Globus pallidus (tissue), 1 donor: ENCODE measurements at places on chromosomes 6 and 20.

GRCh38 chr6:151059612-151060095, 180.1 kb upstream of the AKAP12 start:
- no peak for DNase-seq

GRCh38 chr20:19626896-19627295, 131.2 kb upstream of the RIN2 start:
- DNase-seq, result no peak

GRCh38 chr6:53758496-53758895, 36.3 kb upstream of the LRRC1 start:
- no peak for DNase-seq

GRCh38 chr6:73694711-73695411, 1.1 kb upstream of the CD109 start:
- peak; percentile 51 for DNase-seq

GRCh38 chr20:53331151-53331973, 262.3 kb downstream of the ZNF217 start:
- no peak for DNase-seq

GRCh38 chr20:62219101-62219991, 732 bp downstream of the HRH3 start:
- DNase-seq, result no peak

GRCh38 chr20:58003525-58003924, 224.9 kb downstream of the ANKRD60 start:
- DNase-seq, result no peak

GRCh38 chr6:78810146-78810545, 57.2 kb upstream of the IRAK1BP1 start:
- DNase-seq, result no peak

DNA sequence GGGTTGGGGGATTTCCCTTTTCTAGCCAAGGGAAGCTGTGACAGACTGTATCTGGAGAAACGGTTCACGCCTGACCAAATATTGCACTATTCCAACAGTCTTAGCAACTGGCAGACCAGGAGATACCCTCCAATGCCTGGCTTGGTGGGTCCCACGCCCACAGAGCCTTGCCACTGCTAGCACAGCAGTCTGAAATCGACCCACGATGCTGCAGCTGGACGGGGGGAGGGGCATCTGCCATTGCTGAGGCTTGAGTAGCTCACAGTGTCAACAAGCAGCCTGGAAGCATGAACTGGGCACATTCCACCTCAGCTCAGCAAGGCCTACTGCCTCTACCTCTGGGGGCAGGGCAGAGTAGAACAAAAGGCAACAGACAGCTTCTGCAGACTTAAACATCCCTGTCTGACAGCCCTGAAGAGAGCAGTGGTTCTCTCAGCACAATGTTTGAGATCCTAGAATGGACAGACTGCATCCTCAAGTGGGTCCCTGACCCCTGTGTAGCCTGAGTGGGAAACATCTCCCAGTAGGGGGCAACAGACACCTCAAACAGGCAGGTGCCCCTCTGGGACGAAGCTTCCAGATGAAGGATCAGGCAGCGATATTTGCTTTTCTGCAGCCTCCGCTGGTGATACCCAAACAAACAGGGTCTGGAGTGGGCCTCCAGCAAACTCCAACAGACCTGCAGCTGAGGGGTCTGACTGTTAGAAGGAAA, 89.9 kb upstream of the ECI2 start:
- DNase-seq, result no peak

- DNase-seq, result no peak
These were observed 655.3 kb downstream of the PHF3 start for GRCh38 chr6:64290867-64291266.

GRCh38 chr6:1987640-1988039, 257.8 kb downstream of the GMDS start:
- no peak for DNase-seq

DNA sequence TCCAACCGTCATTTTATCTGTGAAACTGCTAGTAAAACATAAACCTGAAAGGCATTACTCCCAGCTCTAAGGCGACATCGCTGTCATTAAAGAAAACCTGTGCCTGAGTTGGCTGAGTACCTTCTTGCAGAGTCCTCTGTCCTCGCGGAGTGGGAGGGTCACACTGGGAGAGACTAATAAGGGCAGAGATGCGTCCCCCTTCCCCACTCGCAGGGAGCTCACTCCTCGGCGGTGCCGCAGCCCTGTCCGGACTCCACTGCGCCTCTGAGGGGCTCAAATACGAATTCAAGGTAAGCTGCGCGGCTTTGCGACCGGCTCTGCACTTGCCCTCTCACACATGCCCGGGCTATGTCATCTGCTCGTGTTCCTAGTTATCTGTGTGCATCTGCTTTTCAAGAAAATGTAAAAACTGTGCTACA, at the start of gene COL19A1:
Gene COL19A1, plus strand, starts transcription at position 206 of the 419 bp plus-strand sequence. CDS start 13,012 bp downstream, outside the sequence.
- DNase-seq, result no peak

DNA sequence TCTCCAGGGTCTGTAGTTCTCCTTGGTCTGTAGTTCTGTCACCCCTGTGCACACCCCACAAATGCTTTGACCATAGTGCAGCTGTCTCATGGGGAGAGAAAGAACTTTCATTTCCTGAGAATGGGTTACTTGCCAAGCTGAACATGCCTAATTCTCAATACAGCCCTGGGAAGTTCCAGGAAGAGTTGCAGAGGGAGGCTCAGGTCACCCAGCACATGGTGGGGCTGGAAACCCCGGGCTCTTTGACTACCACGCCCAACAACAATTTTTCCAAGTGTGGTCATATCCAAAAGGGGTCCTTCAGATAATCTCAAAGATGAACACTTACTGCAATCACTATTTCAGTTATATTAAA, 2.2 kb upstream of the PTPRA start:
- DNase-seq, result no peak

DNA sequence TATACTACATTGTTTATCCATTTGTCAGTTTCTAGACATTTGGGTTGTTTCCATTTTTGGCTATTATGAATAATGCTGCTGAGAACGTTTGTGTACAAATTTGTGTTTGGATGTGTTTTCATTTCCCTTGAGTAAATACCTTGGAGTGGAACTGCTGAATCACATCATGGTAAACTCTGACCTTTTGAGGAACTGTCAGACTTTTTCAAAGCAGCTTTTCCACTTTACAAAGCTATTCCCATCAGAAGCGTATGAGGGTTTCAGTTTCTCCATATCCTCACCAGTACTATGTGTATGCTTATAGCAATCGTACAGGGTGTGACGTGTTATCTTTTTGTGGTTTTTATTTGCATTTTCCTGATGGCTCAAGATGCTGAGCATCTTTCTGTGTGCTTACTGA, 103.7 kb downstream of the MYO6 start:
- DNase-seq, result no peak

DNA sequence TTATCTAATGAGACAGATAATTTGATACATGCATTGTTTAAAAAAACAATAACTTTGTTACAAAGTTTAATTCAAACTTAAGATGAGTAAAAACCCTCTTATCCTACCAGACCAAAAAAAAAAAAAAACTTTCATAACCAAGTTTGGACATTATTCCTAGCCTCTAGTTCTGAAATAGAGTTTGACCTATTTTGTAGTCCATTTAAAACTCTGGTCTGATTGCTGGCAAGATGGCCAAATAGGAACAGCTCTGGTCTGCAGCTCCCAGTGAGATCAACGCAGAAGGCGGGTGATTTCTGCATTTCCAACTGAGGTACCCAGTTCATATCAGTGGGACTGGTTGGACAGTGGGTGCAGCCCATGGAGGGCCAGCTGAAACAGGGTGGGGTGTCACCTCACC, 125.9 kb downstream of the FRK start:
- DNase-seq, result no peak

- DNase-seq, result peak; percentile 79
These were observed 78.4 kb upstream of the TBC1D7 start for GRCh38 chr6:13406781-13407180.

GRCh38 chr6:33828452-33828763, 24.6 kb upstream of the MLN start:
- no peak for DNase-seq

DNA sequence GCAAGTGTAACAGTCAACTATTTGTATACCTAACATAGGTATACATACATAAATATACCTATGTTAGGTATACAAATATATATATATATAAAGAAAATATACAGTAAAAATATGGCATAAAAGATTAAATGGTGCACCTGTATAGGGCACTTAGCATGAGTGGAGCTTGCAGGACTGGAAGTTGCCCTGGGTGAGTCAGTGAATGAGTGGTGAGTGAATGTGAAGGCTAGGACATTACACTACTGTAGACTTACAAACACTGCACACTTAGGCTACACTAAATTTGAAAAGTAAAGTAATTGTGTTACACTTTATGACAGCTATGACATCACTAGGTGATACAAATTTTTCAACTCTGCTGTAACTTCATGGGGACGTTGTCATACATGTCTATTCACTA, 65.6 kb downstream of the CDC5L start:
- no peak for DNase-seq

- peak; percentile 41 for DNase-seq
These were observed 354.1 kb upstream of the MAP3K7 start for GRCh38 chr6:90940812-90941481.

- DNase-seq, result peak; percentile 17
These were observed 196.2 kb downstream of the PAX1 start for GRCh38 chr20:21901470-21902275.

GRCh38 chr6:163862701-163863100, 448.2 kb downstream of the QKI start:
- no peak for DNase-seq

DNA sequence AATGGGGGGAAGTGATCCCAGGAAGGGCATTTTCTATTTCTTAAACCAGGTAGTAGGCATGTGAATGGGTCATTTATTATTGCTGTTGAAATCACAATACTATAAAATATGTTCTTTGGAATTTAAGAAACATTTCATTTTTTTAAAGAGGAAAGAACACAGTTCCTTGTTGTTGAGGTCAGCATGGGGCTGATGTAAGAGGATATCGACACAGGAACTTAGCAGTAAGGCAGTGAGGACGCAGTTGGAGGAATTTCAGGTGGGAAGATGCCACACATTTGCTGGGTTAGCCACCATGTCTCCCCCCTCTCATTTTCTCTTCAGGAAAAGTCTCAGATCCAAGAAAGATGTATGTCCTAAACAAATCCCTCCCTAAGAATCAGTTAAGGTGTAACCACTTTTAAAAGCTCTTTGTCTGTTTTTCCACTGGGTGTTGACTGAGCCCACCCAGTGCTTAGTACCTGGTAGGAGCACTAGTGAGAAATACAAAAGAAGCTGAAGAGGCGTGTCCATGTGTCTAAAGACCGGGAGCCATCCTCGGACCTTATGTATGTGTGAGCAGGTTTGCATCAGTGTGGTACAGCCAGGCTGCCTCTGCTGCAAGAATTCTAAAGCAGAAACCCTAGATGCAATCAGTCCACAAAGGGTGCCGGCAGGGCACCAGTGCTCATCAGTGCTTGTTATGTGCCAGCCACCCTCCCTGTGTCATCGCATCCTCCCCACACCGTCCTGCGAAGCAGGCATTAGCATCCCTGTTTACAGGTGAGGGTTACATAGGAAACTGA, 98.9 kb downstream of the TCP11 start:
- no peak for DNase-seq

DNA sequence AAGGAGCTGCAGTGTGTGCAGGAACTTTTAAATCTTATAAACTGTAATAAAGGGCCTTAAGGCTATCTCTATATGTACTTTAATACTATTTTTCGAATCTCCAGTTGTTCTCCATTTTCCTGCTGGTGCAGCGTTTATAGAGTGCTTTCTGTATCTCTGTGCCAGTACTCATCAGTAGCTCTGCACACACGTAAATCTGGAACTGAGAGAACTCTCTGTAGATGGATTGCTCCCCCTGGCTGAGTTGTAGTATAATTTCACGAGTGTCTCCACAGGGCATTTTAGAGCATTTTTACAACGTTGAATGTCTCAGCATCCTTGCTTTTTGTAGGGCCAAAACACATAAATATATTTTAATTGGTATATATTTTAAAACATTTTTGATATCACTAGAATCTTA, 256.5 kb downstream of the TRDN start:
- DNase-seq, result peak; percentile 37

DNA sequence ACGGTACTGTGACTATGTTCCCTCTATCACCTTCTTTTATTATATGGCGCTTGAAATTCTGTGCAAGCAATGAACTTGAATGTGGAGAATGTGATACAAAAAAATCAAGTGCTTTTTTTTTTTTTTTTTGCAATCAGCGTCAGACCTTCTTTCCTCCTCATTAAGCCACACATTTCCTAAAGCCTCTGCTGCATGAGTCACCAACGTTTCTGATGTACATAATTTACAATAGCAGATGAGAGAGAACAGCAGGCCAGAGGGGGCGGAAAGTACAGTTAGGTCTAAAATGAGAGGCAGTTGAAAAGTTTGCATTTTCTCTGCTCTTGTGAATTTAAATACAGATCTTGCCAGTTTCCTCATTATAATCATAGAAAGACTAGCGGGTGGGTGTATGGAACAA, 114.6 kb upstream of the RIPOR2 start:
- no peak for DNase-seq

DNA sequence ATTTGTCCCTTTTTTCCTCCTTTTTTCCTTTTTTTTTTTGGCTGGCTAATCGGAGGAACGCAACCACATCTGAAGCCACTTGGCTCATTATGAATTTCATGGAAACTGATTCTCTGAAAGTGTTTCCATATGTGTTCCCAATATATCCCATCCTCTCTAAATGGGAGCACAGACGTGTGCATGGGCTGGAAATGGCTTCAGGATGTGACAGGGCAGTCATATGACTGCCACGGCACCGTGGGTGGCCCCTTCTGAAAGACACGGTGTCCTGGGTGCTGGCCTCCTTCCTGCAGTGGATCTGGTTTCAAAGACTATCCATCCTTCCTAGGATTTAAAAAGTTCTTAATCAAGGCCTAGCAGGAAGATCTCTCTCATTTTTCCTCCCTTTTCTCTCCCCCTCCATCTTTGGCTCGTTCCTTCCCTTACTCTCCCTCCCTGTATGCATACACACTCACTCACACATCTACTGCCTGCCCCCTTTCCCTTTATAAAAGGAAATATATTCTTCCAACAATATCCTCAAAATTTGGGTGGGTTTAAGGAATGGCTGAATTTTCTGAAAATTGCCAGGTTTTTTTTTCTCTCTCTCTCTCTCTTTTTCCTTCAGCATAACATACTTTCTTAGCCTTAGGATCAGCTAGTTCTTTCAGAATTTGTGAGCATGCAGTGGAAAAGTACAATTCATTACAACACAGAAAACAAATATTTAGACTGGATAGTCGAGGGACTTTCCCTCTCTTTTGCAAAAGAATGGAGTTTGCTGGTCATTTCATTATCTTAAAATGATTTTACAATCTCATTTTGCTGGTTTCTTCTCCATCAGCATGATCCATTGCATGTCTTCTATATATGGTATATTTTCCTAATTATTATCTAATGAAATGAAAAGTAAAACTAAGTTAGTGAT, 161.2 kb upstream of the SUPT3H start:
- no peak for DNase-seq
